Esophagus squamous epithelium (tissue), 5 donors: ENCODE measurements at places on chromosomes 11 and 22.

DNA sequence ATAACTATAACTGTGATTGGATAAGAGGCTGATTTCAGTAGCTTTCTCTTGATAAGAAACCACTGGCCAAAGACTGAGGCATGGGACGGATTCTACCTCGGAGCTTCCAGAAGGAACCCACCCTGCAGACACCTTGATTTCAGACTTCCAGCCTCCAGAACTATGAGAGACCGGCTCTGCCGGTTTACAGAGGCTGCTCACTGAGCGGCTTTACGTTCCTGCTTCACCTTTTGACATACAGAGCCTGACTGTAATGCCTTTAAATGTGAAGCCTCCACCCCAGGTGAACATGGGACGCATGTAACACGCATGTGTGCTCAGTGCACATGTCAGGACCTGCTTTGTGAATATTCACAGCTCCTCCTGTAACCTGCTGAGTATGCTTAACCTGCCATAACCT, 361.5 kb downstream of the CTTN start:
- DNase-seq, result no peak

GRCh38 chr11:2655834-2656622, 43.8 kb downstream of the KCNQ1OT1 start:
- no peak for DNase-seq

DNA sequence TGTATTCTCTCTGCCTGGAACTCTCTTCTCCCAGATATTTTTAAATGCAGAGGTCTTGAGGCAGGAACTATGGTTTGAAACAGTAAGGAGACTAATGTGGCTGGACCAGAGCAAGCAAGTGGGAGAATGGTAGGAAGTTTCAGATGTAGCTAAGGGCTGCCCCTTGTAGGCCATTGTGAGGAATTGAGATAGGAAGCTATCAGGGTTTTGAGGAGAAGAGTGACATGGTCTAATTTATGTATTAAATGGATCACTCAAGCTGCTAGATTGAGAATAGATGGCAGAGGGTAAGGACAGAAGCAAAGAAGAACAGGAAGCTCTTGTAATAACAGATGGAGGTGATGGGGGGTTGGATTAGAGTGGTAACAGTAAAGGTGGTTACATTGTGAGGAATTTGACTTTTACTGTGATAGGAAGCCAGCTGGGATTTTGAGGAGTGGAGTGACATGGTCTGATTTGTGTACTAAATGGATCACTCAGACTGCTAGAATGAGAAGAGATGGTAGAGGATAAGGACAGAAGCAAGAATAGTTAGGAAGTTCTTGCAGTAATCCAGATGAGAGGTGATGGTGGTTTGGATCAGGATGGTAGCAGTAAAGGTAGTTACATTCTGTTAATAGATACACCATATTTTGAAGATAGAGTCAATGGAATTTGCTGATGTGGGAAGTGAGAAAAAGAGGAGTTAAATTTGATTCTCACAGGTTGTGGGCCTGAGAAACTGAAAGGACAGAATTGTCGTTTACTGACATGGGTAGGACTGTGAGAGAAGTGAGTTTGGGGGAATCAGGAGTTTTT, 63.0 kb downstream of the HIPK3 start:
- DNase-seq, result no peak

- DNase-seq, result no peak
Observed at GRCh38 chr22:23163665-23164064, 16.6 kb upstream of the BCR start.

- no peak for DNase-seq
Observed at GRCh38 chr22:42360348-42360747, 71.9 kb downstream of the NFAM1 start.

- no peak for DNase-seq
Observed at GRCh38 chr22:45413368-45414211, at the start of the genes RIBC2 and SMC1B. Gene RIBC2, plus strand, starts transcription at chr22:45413693. Its CDS starts 194 bp downstream, at chr22:45413887. Gene SMC1B, minus strand, starts transcription at chr22:45413599. Its CDS starts 32 bp downstream, at chr22:45413567.

DNA sequence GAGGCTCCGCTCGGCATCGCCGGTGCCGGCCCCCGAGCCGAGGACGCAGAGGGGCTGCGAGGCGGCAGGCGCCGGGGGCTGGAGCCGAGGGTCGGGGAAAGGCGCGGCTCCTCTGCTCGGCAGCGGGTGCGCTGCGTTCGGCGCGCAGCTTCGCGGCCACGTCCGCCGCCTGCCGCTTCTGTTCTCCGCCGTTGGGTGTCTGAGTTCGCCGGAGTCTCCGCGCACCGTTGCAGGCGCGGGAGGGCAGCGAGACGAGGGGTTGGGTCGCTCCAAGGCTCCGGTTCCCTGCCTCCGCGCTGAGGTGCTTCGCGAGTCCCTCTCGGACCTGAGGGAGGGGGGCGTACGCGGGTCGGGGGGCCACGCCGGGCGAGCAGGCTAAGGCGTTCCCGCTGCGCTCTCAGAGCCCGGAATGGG, 347 bp downstream of the MN1 start:
- no peak for DNase-seq
